ENCODE measurements at places on chromosomes 11 and 22.

- DNase-seq, result no peak
These were observed 935 bp downstream of the TRIM68 start for GRCh38 chr11:4607096-4607495.

- DNase-seq, result no peak
These were observed 179.1 kb upstream of the E2F8 start for GRCh38 chr11:19419808-19420207.

- DNase-seq, result no peak
These were observed 69.9 kb upstream of the RTL6 start for GRCh38 chr22:44567846-44568493.

- DNase-seq, result no peak
These were observed 262.3 kb downstream of the CADM1 start for GRCh38 chr11:115241899-115242298.

DNA sequence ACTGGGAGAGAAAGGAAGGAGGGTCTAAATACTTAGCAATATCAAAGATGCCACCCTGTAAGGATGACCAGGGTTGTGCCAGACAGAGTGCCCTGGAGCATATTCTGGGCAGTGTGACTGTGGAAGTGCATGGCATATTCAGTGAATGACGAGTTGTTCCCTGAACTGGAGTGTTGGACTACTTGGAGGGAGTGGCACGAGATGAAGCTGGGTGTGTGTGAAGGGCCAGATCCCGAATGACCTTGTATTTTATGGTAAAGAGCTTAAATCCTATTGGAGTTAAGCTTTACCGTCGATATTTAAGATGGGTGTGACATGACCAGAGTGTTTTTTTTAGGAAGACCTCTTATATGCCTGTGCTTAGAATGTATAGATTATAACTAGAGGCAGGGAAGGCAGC, 48.8 kb downstream of the STIM1 start:
- DNase-seq, result no peak

DNA sequence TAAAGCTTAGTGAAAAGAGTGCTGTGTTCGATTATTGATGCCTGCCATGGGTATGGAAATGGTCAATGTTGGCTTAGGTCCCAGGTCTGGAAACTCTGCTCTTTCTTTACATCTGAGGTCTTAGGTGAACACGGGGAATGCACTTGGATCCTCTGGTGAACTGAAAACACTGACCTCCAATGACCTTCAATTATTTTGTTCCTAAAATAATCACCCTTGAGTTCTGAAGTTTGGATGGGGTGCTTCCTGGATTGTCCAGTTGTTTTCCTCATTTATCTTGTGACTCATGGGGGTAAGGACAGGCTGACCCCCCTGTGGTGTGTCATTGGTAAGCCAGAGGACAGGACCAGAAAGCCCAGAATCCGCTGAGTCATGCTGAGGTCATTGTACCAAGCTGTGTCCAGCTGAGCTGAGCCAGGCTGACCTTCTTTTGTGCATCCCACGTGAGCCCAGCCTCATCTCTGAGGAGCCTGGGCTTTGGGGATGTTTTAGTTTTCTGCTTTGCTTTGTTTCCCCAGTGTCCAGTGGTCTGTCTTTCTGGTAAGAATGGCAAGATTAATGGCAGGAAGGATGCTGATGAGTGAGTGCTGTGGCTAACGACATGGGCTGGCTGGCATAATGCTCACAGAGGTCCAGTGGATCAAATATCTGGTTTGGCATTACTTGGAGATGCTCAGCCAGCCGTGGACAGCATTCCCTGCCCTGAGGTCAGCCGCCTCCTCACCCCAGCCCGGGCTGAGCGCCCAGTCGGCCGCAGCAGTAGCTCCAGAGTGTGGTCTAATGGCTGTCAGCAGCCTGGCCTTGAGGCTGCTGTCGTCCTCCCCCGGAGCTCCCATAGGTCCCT, 35.6 kb downstream of the AMPD3 start:
- no peak for DNase-seq

DNA sequence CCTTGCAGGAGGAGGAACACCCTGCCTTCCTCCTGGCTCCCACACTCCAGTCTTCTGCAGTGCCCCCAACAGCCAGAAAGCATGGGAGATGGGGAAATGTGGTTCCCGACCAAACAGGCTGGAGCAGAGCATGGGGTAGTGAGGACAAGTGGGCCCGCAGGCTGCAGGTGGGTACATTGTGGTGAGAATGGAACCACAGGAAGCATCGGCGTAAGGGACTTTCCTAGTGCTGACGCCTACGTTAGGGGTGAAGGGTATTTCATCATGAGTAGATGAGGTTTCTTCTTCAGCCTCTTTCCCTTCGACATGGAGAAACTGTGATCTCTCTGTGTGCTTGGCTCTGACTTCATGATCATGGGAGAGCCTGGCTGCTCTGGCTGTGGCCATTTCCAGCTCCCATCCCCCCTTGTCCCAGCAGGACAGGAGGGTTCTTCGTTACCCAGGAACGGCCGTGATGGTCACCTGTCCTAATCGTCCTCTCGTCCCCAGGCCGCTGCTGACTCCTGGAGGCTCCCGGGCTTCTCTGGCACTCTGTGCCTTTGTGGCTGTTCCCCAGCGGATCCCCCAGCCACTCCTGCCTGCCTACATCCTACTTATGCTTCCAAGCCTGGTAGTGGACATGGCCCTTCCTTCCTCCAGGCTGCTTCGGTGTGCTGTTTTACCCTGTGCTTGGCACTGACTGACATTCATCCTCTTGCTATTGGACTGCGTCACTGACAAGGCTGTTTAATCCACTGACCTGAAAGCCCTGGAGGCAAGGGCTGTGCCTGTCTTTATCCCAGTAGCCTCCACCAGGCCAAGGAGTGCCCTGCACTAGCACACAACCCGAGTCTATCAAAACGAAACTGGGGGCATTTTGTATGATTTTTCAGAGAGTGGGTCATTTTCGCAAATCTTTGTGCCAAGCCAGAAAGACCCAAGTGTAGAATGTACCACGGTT, 65.2 kb upstream of the CECR2 start:
- no peak for DNase-seq

DNA sequence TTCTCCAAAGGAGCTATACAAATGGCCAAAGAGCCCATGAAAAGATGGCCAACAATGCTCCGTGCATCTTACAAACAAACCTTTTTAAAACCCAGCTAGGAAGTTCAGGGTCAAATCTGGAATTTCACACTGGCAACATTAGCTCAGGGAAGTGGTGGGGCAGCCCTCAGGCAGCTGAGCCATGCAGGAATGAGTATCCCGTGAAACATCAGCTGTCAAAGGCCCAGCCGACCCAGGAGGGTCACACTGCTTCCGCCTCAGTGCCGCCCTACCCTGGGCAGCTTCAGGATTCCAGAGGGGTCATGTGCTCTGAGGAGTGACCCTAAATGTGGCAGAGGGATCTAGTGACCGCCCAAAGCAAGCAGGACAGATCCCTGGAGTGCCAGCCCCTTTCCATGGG, 73.4 kb downstream of the LINC01488 start:
- DNase-seq, result no peak

DNA sequence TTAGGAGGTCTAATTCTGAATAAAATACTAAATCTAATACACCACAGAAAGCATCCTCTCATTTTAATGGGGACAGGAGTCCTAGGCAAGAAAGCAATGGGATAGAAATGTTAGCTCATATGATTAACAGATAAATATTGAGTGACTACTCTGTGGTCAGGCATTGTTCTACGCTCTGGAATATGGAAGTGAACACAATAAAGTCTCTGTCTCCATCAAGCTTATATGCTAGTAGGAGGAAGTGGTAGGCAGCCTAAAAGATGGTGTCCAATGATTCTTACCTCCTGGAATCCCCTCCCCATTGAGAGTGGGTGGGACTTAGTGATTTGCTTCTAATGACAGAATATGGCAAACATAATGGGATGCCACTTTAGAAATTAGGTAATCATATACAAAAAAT, 160.3 kb upstream of the PDGFD start:
- no peak for DNase-seq

DNA sequence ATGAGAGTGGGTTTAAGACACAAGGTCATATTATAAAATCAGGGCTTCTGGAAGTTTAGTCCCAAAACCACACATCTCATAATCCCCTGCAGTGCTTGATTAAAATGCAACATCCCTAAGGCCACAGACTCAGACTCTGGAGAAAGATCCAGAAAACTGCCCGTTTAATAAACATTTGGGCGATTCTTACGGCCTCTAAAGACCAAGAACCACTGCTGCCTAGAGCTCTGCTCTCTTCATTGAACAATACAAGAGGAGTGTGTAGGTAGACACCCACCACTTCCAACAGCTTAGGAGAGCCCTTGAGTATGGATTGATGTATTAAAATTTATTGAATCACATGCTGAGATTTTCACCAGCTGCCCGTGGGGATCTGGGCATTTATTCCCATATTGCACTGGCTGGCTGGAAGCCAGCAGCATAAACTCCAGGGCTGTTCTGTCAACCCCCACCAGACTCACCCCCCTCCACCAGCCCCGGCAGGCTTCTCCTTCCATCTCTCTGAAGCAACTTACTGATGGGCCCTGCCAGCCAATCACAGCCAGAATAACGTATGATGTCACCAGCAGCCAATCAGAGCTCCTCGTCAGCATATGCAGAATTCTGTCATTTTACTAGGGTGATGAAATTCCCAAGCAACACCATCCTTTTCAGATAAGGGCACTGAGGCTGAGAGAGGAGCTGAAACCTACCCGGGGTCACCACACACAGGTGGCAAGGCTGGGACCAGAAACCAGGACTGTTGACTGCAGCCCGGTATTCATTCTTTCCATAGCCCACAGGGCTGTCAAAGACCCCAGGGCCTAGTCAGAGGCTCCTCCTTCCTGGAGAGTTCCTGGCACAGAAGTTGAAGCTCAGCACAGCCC, 749 bp upstream of the BEST1 start:
- DNase-seq, result peak; percentile 99

DNA sequence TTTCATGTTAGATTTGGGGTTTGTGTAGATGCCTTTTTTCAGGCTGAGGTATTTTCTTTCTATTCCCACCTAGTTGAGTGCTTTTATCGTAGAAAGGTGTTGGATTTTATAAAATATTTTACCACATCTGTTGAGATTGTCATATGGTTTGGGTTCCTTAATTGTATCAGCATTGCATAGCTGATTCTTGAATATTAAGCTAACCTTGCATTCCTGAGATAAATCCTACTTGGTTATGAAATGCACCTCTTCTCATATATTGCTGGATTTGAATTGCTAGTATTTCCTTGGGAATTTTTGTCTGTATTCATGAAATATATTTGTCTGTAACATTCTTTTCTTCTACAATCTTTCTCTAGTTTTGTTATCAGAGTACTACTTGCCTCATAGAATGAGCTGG, 10.1 kb downstream of the XKR3 start:
- no peak for DNase-seq

DNA sequence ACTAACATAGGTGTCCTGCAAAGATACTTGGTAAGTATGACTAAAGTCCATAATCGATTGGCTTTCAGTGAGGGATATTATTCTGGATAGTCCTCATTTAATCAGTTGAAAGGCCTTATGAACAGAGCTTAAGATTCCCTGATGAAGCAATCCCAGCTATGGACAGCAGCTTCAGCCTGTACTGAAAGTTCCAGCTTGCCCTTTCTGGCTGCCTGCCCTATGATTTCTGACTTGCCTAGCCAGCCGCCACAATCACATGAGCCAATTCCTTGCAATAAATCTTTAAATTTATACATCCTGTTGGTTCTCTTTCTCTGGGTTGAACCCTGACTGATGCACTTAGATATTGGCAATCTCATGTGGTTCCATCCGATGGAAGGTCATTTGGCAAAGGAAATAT, 759.0 kb upstream of the API5 start:
- no peak for DNase-seq

GRCh38 chr11:116078101-116078591, 573.9 kb upstream of the CADM1 start:
- no peak for DNase-seq

DNA sequence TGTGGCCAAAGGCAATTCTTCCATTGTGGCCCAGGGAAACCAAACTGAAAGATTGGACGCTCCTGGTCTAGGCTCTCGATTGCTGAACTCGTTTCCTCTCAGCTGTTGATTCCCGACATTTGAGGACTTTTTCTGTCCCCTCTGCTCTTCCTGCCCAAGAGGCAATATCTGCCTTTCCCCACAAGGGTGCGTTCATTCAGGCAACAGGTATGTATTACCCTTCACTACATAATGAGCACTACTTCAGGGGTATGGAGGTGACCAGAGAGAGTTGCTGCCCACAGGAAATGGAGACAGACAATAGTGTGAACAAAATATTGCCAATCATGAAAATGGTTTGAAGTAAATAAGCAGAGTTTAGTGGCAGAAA, 8.2 kb downstream of the PTH start:
- no peak for DNase-seq

DNA sequence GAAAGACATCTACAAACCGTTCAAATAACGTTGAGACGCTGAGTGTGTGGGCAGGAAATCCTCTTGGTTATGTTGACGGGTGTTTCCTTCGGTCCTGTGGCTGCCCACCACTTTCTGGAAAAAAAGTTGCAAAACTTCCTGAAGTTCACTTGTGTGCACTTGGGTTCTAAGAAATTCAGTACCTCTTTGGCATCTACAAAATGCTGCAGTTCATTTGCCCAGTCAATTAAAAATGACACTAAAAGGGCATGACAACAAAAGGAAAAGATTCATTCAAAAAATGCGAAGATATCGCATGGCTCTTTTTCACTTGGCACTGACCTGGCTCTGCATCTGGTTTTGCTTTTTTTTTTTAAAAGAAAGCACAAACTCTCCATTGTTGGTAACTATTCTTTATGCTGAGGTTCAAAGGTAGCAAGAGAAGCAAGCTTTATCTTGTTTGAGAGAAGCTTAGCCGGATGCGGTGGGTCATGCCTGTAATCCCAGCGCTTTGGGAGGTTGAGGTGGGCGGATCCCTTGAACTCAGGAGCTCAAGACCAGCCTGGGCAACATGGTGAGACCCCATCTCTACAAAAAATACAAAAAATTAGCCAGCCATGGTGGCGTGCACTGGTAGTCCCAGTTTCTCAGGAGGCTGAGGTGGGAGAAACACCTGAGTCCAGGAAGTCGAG, 10.6 kb upstream of the XBP1 start:
- DNase-seq, result no peak

DNA sequence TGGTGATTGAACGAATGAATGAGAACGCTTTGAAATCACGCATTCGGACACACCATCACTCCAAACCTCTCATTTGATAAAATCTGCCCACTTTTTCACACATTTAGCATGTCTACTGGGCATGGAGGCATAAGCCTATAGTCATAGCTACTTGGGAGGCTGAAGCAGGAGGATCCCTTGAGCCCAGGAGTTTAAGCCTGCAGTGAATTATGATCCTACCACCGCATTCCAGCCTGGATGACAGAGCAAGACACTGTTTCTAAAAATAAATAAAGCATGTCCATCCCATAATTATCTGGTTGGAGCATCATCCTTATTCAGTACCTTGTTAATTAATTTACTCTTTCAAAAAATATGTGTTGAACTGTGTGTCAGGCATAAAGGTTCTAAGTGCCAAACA, 3.3 kb upstream of the PICALM start:
- DNase-seq, result no peak

DNA sequence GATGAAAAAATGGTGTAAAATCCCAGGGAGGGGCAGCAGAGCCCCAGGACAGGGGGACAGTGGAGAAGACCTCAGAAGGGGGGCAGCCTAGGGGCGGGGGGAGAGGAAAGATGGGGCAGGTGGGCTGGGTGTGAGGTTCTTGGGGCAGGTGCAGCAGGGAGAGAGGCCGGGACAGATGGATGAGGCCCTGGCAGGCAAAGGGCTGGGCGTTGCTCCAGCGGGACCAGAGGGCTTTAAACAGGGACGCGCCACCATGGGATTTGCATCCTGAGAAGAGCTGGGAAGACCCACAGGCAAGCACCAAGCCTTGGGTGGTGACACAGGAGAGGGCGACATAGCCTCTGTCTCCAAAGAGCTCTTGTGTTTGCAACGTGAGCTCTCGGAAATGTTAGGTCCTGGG, 1342.8 kb downstream of the TBC1D22A start:
- no peak for DNase-seq

All from SK-N-MC (cell line).